ENCODE measurements at places on chromosomes 4 and X.

DNA sequence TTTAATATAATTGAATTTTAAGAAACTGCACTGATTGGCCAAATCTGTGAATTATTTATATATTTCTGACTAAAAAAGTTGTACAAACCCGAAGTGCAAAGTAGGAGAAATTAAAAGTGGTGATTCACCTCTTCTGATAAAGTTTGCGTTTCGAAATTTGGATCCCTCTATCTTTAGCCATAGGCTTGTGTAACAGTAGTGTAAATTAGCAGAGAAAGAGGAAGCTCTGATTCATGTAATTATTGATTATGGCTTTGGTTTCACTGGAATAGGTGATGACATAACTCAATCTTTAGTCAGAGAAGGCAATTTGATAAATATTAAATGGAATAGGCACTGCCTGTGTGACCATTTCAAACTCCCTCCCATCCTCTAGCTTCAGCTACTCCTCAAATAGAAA is 717.8 kb upstream of the PCDH7 start:
- DNase-seq = no peak

DNA sequence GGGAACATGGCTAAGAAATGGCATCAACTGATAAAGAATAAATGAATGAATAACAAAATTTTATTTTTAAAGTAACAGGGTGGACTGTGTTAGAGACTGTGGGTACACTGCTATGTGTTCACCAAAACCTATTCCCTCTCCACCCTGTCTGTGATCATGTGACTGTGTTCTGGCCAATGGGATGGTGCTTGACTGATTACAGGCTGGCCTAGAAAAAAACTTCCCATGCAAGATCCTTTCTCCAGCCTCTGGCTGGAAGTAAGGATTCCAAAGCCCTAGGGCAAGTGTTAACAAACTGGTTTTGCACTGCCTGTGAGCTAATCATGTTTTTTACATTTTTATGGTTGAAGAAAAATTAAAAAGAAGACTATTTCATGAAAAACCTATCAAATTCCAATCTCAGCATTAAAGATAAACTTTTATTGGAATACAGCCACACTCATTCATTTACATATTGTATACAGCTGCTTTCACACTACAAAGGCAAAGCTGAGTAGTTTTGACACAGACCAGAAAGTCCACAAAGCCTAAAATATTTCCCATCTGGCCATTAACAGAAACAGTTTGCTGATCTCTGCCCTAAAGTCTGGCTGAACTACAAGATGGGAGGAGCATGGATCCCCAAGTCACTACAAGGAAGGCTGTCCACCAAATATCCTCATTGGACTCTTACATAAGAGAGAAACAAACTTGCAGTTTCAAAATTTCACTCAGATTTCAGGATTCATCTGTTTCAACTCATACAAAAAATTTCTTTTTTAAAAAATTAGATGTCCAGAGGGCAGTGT is 133.2 kb downstream of the ARHGAP6 start:
- DNase-seq = no peak

GRCh38 chr4:75673959-75674328 is 733 bp upstream of the G3BP2 start:
- DNase-seq = no peak

DNA sequence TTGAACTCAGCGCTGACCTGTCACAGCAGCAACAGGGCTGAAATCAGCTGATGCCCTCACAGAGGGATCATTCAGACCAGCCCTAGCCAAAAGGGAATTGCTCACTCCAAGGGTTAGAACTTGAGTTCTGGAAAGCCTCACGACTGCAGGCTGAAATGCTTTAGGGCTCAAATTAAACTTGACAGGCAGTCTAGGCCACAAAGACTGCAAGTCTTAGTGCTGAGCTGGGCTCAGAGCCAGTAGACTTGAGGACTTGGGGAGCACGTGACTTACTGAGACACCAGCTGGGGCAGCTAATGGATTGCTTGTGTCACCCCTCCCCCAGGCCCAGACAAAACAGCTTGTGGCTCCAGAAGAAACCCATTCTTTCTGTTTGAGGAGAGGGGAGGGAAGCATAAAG is 119.0 kb upstream of the SLC6A14 start:
- no peak for DNase-seq

- DNase-seq = no peak
These were observed 156.2 kb upstream of the PSAPL1 start for GRCh38 chr4:7590899-7591298.

- DNase-seq = no peak
These were observed 18.7 kb downstream of the CHM start for GRCh38 chrX:86028681-86029080.

DNA sequence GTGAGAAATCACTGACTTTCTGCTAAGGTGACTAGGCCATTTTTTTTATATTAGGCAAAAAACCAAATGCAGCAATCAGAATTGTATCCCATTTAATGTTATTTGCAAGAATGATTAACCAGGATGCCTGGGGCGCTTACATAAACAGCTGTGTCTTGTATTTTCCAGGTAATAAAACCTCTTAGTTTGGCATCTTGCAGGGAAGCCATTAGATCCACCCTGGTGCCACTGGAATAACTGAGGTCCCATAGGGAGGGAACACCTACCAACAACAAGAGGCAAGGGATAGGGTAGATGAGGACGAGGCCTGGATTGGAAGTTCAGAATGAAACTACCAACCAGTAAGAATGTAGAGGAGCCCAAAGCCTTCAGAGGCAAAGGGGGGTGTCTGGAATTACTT is 288.3 kb downstream of the ARHGAP24 start:
- no peak for DNase-seq

DNA sequence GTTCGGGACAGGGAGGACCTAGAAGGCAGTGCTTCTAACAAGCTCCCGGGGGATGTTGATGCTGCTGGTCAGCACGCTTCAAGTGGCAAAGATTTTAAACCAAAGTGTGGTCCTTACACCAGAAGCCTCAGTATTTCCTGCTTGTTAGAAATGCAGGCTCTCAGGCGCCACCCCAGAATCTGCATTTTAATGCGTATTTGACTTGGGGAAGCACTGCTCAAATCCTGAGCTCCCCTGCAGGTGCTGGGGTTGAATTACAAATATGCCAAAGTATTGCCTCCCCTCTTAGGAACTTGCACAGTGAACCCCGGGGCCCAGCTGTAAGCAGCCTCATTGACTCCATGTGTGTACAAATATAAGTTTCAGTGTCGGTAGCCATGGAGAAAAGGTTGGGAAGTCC is 70.8 kb upstream of the RAI2 start:
- DNase-seq = no peak

DNA sequence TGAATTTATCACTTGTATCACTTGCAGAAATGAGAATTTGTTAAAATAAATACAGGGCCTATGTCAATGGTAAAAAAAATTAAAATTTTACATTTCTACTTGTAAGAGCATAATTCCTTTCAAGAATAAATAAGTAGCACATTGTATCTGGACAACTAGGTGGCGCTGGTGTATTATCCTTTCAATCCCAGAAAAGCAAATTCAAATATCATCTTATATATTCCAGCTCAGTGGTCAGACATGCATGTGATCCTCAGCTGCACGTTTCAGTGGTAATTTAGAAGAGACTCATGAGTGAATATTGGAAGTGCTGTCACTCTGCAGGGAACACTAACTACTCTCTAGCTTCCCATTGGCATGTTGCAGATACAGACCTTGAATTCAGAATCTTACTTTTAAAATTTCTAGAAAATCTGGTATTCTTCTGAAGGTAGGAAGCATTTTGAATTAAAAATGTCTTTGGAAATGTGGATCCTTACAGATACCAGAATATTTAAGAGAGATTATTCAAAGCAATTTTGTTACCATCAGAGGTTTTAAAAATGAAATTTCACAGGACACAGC is 1414.7 kb upstream of the TENM3 start:
- no peak for DNase-seq

GRCh38 chr4:24657768-24658617 is 73.6 kb upstream of the DHX15 start:
- DNase-seq = peak; percentile 13

DNA sequence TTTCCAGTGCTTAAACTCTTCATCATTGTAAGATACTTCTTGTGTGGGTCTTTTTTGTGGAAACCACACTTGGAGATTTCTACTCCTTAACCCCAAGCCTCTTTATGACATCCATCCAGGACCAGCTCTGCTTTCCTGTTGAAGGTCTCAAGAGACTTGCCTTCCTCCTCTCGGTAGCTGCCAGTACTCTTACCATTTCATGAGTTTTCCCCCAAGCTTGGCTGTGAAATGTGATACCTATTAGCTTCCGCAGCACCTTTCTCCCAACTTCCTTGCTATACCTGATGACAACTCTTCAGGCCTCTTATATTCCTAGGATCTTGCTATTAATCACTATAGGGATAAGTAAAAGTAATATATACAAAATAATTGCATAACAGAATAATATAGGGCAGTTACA is 1.9 kb upstream of the DCK start:
- DNase-seq = no peak

DNA sequence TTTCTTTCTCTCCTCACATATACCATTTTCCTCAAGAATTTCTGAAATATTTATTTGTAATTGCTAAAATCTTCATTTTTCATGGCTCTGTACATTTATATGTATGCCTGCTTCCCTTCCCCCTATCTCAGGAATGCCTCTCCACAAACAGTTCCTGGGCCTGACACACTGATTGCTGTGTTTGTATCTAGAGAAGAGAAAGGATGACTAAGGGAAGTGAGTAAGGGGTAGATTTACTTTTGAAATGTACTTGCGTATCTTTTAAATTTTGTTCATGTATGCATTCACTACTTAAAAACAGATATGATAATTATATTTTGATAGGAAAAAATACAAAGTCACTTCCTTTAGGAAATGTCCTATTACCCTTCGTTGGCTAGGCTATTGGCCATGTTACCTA is 790.8 kb downstream of the PCDH18 start:
- DNase-seq = no peak

- DNase-seq = no peak
These were observed 97.9 kb downstream of the ARHGEF9 start for GRCh38 chrX:63686878-63687714.

DNA sequence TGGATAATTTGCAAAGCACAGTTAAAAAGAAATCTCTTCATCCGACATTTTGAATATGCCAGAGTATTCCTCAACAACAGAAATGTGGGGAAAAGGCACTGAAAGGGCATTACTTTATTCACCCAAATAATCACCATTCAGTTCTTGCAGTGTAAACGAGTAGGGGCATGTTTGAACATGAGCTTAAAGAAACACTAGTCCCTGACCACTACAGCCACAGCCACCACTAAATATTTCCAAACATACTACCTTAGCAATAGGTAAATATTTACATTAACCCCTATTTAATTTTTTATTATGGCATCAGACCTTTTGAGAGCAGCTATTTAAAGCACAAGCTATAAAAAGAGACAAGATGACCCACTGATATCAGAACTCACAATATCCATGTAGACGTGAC is 27.6 kb downstream of the MCF2 start:
- no peak for DNase-seq

DNA sequence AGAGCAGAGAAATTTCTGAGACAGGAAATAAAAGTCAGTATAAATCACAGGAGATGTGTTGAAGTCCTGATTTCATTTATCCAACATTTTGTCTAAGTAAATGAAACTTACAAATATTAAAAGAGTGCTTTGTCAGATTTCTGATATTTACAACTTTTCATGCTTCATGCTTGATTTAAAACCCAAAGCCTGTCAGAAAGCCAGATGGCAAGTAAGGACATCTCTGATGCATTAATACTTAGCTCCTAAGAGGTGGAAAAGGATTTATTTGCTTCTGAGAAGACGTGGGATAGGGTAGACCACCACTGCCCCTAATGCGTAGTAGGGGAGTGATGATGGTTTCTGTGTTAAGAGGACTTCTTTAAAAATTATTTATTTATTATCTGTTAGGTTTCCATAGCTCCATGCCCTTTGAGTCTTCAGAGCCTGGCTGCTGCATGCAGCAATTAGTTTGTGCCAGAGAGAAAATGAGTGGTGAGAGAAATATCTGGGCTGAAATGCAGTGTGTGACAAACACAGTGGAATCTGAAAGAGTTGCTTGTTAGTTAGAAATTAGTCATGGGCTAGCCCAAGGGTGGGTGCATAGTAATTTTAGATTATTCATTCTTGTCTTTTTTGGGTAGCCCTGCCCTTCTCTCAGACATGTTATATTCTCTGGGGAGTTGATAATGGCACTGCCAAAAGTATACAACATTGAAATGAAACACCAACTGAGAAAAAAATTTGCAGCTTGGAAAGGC is 333.8 kb downstream of the C4orf33 start:
- no peak for DNase-seq
